ENCODE measurements at places on chromosomes 5 and 9. TPM values are rescaled to one million over a fixed set of nuclear protein-coding genes. Genes with fewer than 3 reads are reported as not detected.
A peak's percentile ranks its signal among the peaks of the same experiment; 100 is the strongest.

The RC3H2 gene
- 54.1 TPM for total RNA-seq

GRCh38 chr9:126690431-126691051 lies 76.8 kb downstream of the LMX1B start:
- peak; percentile 78 for DNase-seq

The LTC4S gene
- 2.4 TPM for total RNA-seq

DNA sequence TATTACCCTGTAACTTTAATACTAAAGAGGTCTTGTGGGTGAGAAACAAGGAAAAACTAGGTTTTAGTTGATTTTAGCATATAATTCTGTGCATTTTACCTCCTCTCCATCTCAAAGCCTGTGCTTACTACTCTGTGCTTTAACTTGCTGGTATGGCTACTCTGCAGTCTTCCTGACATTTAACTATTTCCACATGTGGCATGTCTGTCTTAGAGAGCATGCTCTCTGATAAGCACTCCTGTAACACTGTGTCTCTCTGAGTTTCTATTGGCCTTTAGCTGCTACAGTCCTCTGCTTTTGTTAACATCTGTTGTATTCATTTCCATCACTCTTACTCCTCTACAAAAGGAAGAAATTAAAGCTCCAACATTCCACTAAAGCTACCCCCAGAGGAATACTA lies 418.3 kb downstream of the RAB3C start:
- no peak for DNase-seq

GRCh38 chr9:124972241-124972770 lies 31.4 kb upstream of the GOLGA1 start:
- DNase-seq = no peak

GRCh38 chr9:38626006-38626405 lies 5.6 kb upstream of the ANKRD18A start:
- DNase-seq = no peak

The SPATA31C1 gene
- 1.4 TPM for total RNA-seq

DNA sequence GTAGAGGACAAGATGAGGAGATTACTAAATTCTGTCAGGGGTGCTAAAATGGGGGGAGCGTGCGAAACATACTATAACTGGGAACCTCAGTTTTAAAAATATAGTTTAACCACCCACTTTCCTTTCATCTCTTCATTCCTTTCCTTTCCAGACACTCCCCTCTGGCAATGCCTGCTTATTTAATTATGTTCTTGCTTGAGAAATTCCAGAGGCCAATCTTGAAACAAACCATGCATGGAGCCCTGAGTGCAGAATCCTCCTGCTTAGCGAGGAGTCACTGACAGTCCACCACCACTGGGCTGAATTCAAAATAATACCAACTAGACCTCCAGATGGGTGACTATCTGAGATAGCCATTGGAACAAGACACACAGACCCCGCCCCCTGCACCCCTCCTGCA lies 29.7 kb upstream of the C9orf72 start:
- no peak for DNase-seq

GRCh38 chr9:14909961-14910805 lies at the start of gene FREM1:
Gene FREM1, minus strand, starts transcription at chr9:14910428. Its CDS starts 41,451 bp downstream, at chr9:14868977.
- peak; percentile 40 for DNase-seq

- DNase-seq = peak; percentile 14
Measured at GRCh38 chr5:57174128-57174889, 450 bp downstream of the GPBP1 start.

DNA sequence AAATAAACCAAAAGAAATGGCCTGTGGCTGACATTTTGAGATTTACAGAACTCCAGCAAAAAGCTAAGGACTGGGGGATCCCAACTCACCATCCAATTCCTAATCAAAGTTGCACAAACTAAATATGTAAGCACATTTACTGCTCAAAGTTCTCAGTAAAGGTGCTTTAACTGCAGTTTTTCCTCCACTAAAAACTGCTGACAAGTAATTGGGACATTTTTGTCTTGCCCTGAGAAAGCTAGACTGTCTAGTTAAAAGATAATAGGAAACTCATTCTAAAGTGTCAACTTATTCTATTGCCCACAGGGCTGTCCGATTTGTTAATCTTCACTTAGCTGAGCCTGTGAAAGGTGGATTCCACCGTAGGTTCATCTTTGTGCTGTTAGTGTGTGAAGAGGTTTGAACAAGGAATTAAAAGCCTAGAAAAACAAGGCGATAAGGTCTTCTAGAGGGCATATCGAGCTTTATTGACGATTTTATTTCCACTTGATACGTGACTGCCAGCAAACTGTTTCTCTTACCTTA lies 1.0 kb downstream of the DOCK8 start:
- no peak for DNase-seq

GRCh38 chr5:36637101-36637500 lies 30.7 kb downstream of the SLC1A3 start:
- no peak for DNase-seq
